Right lobe of liver (tissue), 6 donors: ENCODE measurements at places on chromosomes 5 and 9. TPM values are rescaled to one million over a fixed set of nuclear protein-coding genes. Genes with fewer than 3 reads are reported as not detected.

BAAT gene
- total RNA-seq = 476 TPM

RNF44 gene
- 5.1 TPM for total RNA-seq

DNA sequence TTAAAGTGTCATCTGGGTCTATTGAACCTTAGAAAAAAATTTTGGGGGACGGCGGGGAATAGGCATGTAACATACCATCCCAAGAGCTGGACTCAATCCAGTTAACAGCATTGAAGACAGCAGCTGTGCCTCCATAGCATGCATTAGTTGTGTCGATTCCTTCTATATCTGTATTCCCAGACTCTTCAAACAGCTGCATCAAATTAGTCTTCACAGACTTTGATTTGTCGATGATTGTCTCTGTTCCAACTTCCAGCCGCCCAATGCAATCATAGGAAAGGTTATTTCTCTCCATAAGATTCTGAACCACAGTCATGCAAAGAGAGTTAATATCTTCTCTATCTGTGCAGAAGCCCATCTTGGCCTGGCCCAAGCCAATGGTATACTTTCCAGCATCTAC is 14.8 kb downstream of the HMGCS1 start:
- peaks cover 46% of the 10 kb centered on the region for H3K36me3 ChIP-seq
- no peak overlapping the region for H3K27ac ChIP-seq
- H3K27me3 ChIP-seq = no peaks in the 10 kb centered on the region
- DNase-seq = no peak
- H3K4me1 ChIP-seq = no peaks in the 10 kb centered on the region

DNA sequence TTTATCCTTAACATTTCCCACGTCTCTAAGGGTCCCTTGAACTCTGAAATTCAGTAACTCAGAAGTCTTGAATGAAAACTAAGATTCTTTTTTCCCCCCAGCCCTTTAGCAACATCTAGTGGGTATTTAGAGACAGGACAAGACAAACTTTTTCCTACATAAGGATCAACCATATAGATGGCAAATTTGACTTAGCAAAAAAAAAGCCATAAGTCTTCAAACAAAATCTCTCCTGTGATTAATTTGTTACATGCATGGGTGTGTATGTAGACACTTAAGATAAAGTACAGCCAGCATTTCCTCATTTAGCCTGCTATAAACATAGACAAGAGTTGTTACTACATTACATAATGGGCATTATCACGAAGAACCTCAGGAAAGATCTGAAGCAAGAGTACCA is 29.1 kb upstream of the ANKRD31 start:
- no peaks in the 10 kb centered on the region for H3K4me1 ChIP-seq
- no peak overlapping the region for H3K27ac ChIP-seq
- H3K4me3 ChIP-seq = no peak overlapping the region
- H3K27me3 ChIP-seq = no peaks in the 10 kb centered on the region

GRCh38 chr9:121048175-121048574 is 1.9 kb downstream of the C5 start:
- H3K36me3 ChIP-seq = no peaks in the 10 kb centered on the region
- no peaks in the 10 kb centered on the region for H3K27me3 ChIP-seq
- H3K4me3 ChIP-seq = peak overlapping the region; percentile 60

GRCh38 chr9:112135706-112136105 is 39.4 kb downstream of the SUSD1 start:
- H3K27me3 ChIP-seq = no peaks in the 10 kb centered on the region
- H3K36me3 ChIP-seq = no peaks in the 10 kb centered on the region
- H3K27ac ChIP-seq = no peak overlapping the region
- no peaks in the 10 kb centered on the region for H3K4me1 ChIP-seq

- no peaks in the 10 kb centered on the region for H3K27me3 ChIP-seq
- H3K4me3 ChIP-seq = no peak overlapping the region
- H3K36me3 ChIP-seq = no peaks in the 10 kb centered on the region
- no peaks in the 10 kb centered on the region for H3K4me1 ChIP-seq
- H3K27ac ChIP-seq = no peak overlapping the region
These were observed 29.0 kb downstream of the KLHL3 start for GRCh38 chr5:137706841-137707240.

DNA sequence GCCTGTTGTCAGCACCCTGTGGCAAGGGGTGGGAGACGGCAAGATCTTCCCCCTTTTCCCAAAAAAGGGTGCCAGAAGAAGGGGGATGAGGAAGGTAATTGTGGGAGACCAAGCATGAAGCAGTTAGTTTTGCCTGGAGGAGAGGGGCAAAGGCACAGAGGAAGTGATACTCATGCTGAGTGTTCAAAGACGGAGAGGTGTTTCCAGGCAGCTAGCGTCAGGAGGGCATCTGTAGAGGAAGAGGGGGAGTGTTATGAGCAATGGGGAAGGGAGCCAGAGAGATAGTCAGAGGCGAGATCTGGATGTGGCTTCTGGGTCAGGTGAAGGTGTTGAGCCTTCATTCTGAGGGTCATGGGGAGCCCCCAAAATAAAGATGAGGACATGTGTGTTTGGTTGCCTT is 26.9 kb upstream of the ADAM19 start:
- H3K4me3 ChIP-seq = no peak overlapping the region
- no peaks in the 10 kb centered on the region for H3K4me1 ChIP-seq
- H3K36me3 ChIP-seq = no peaks in the 10 kb centered on the region
- H3K27me3 ChIP-seq = no peaks in the 10 kb centered on the region
- H3K27ac ChIP-seq = no peak overlapping the region

DNA sequence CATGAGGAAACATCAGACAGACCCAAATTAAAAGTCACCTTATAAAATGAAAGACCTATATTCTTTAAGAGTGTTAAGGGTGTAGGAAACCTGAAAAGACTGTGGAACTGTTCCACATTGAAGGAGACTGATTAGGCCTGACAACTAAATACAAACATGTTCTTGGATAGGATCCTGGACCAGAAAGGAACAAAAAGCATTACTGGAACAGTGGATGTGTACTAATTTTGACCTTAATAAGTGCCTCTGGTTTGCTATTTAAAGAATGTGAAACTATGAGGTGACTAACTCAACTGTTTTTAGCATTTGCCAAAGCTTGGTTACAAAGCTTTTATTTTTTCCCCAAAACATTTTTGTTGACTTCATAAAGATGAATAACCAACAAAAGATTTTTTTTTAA is 340.6 kb downstream of the CAAP1 start:
- H3K27ac ChIP-seq = no peak overlapping the region
- H3K27me3 ChIP-seq = no peaks in the 10 kb centered on the region
- no peaks in the 10 kb centered on the region for H3K4me1 ChIP-seq
- DNase-seq = no peak

DNA sequence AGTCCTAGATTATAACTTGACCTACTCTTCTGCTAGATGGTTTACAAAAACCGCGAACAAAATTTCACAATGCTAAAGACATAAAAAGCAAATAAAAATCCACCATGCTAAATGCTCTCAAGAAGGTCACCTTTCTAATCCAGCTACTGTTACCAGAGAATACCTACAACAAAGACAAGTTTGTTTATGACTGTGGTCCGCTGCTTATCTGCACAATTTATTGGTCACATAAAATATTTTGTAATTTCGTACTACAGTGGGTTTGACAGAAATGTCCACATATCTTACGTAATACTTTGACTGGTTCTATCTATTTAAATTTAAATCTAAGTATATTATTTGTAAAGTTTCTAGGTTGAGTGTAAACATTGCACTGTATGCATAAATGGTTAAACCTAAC is 257.6 kb upstream of the ZNF608 start:
- H3K36me3 ChIP-seq = no peaks in the 10 kb centered on the region
- no peaks in the 10 kb centered on the region for H3K27me3 ChIP-seq
- no peak overlapping the region for H3K27ac ChIP-seq
- no peaks in the 10 kb centered on the region for H3K4me1 ChIP-seq
- no peak overlapping the region for H3K4me3 ChIP-seq
- DNase-seq = no peak

DNA sequence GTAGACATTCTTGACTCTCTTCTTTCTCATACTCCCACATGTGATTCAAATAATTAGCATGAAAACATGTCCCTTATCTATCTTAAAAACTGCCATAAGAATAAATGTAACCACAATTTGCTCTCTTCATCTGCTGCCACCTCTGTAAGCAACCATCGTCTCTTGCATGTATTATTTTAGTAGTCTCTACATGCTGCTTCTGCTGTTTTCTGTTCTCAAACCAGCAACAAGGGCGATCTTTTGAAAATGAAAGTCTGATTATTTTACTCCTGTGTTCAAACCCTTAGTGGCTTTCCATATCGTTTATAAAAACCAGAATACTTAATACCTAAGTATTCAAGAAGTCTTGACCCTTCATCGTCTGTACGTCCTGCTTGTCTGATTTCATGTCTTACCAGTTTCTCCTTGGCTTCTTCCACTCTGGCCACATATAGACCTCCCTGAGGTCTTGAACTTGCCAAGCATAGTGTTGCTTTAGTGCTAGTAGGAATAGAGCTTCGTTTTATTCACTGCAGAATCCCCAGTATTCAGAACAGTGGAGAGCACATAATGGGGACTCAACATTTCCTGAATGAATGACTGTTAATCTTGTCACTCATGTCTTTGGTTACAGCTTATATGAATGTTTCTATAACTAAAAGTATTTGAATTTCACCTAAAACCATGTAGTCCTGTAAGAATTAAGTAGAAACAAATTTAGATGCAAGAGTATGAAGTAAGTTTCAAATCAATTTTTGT is 10.6 kb downstream of the CDC42SE2 start:
- no peak for DNase-seq
- H3K4me1 ChIP-seq = no peaks in the 10 kb centered on the region
- no peak overlapping the region for H3K4me3 ChIP-seq
- H3K27me3 ChIP-seq = no peaks in the 10 kb centered on the region

DNA sequence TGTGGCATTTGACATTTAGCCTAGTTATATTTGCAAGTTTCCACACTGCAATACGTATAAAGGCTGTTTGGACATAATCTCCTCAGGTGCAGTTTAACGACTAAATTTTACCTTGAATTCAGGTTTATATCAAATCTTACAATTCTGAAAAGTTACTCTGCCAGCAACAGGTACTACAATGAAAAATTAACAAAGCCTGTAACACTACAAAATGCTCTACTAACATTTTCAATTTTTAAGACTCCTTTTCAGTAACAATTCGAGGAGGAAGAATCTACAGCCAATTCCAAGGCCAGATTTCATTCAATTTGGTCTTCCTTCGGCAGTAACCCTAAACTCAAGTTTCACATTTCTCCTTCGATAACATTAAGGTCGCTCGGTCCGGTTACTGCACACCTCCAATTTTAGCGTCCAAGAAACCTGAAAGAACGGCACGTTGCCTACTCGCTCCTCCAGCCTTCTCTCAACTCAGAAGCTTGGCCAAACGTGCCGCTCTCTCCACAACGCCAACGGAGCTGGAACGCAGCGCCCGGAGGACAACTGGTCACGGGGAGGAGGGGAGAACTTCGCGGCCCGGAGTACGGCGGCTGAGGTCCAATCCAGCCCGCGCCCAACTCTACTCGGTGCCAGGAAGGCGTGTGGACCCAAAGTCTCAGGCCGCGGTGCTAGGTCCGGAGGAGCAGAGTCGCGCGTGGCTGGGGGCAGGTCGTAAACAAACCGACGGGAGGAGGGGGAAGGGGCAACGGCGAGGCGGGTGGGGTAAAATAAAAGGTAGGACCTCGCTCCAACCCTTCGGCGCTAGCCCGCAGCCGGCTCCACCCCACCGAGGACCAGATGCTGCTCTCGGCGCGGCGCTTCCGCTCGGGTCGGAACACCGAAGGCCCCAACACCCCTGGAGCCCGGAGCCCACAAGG is 681 bp downstream of the FNIP1 start:
- DNase-seq = peak; percentile 93
- H3K27me3 ChIP-seq = no peaks in the 10 kb centered on the region
- H3K36me3 ChIP-seq = no peaks in the 10 kb centered on the region
- peaks cover 11% of the 10 kb centered on the region for H3K4me1 ChIP-seq
- H3K27ac ChIP-seq = peak overlapping the region; percentile 100

DNA sequence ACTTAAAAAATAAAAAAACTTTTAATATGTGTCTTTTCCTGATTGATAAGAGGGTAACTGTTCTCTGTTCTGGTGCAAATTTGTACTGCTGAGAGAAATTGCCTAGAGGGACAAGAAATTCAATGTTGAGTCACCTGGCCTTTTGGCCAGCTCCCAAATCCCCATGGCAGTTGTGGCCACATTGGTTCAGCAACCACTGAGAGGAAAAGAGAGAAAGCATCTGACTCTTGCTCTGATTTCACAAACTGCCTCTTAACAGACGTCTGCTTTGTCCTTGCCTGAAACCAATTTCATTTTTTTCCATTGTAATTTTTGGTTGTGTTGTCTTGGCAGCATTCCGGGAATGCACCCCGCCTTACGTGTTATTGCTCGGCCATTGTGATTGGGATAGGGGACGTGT is 42.4 kb downstream of the NTRK2 start:
- no peaks in the 10 kb centered on the region for H3K36me3 ChIP-seq
- H3K4me3 ChIP-seq = no peak overlapping the region
- H3K27me3 ChIP-seq = no peaks in the 10 kb centered on the region
- no peak for DNase-seq

GRCh38 chr5:126348855-126349635 is 74.2 kb upstream of the GRAMD2B start:
- no peaks in the 10 kb centered on the region for H3K27me3 ChIP-seq

GRCh38 chr9:83186155-83186737 is 123.3 kb upstream of the RASEF start:
- DNase-seq = no peak
- no peaks in the 10 kb centered on the region for H3K27me3 ChIP-seq
- no peak overlapping the region for H3K27ac ChIP-seq
- H3K4me1 ChIP-seq = no peaks in the 10 kb centered on the region
- H3K36me3 ChIP-seq = no peaks in the 10 kb centered on the region
- H3K4me3 ChIP-seq = no peak overlapping the region

- H3K27me3 ChIP-seq = no peaks in the 10 kb centered on the region
- no peaks in the 10 kb centered on the region for H3K4me1 ChIP-seq
- H3K4me3 ChIP-seq = no peak overlapping the region
- no peaks in the 10 kb centered on the region for H3K36me3 ChIP-seq
- DNase-seq = no peak
- no peak overlapping the region for H3K27ac ChIP-seq
These were observed 41.5 kb downstream of the SVEP1 start for GRCh38 chr9:110537841-110538646.

GRCh38 chr9:92342825-92343488 is 17.2 kb downstream of the CENPP start:
- H3K4me1 ChIP-seq = no peaks in the 10 kb centered on the region
- H3K27me3 ChIP-seq = no peaks in the 10 kb centered on the region
- no peaks in the 10 kb centered on the region for H3K36me3 ChIP-seq
- no peak overlapping the region for H3K4me3 ChIP-seq
- H3K27ac ChIP-seq = no peak overlapping the region
